ENCODE measurements at places on chromosomes 4 and X. TPM values are rescaled to one million over a fixed set of nuclear protein-coding genes. Genes with fewer than 3 reads are reported as not detected.

Gene REELD1
- total RNA-seq = not detected

Gene PDZD4
- not detected for total RNA-seq

Gene COL25A1
- total RNA-seq = 0.24 TPM

Gene ABLIM2
- total RNA-seq = 4.6 TPM

Gene RENBP
- total RNA-seq = 5.5 TPM

Gene KLHL2
- 18.8 TPM for total RNA-seq

Gene AFM
- not detected for total RNA-seq

Gene EOLA2
- 15.3 TPM for total RNA-seq

Gene CHIC1
- total RNA-seq = 3.4 TPM

Gene JADE3
- 6.7 TPM for total RNA-seq

Gene DRD5
- not detected for total RNA-seq

Gene DIAPH2
- total RNA-seq = 12.4 TPM

Gene FAM184B
- not detected for total RNA-seq

Gene WDR17
- total RNA-seq = 0.48 TPM

Gene SPANXD
- not detected for total RNA-seq

Gene TMEM271
- not detected for total RNA-seq

Gene MAGEA12
- not detected for total RNA-seq

Gene FGG
- not detected for total RNA-seq

Gene NOX1
- not detected for total RNA-seq

Gene STATH
- total RNA-seq = not detected

Gene SMAD1
- total RNA-seq = 11.5 TPM

Gene UVSSA
- 5.1 TPM for total RNA-seq

Gene SLC35A2
- 16.8 TPM for total RNA-seq

Gene OTOP1
- total RNA-seq = not detected

Gene SPIN3
- 6.0 TPM for total RNA-seq

Gene TNMD
- total RNA-seq = not detected

Gene SMIM10
- total RNA-seq = under 0.01 TPM

Gene GAGE2A
- total RNA-seq = not detected

Gene GAGE12E
- total RNA-seq = not detected

Gene ELMOD2
- 21.9 TPM for total RNA-seq

Gene RAB33A
- total RNA-seq = 0.64 TPM

Gene CXCL9
- not detected for total RNA-seq

Gene SUPT20HL1
- total RNA-seq = not detected

Gene CITED1
- not detected for total RNA-seq

Gene CXorf49
- total RNA-seq = 0.24 TPM

Gene FHIP1A
- 25.2 TPM for total RNA-seq

Gene FGF5
- total RNA-seq = 8.0 TPM

Gene NEIL3
- total RNA-seq = 1.3 TPM

Gene NAA11
- total RNA-seq = not detected

Gene EREG
- total RNA-seq = 15.6 TPM

Measured in tracheal epithelial cell (primary cell).